HT1080 (cell line): ENCODE measurements at places on chromosomes 2 and 18.
A peak's percentile ranks its signal among the peaks of the same experiment; 100 is the strongest.

- DNase-seq = peak; percentile 95
These were observed 142.4 kb downstream of the NEDD4L start for GRCh38 chr18:58186258-58186948.

DNA sequence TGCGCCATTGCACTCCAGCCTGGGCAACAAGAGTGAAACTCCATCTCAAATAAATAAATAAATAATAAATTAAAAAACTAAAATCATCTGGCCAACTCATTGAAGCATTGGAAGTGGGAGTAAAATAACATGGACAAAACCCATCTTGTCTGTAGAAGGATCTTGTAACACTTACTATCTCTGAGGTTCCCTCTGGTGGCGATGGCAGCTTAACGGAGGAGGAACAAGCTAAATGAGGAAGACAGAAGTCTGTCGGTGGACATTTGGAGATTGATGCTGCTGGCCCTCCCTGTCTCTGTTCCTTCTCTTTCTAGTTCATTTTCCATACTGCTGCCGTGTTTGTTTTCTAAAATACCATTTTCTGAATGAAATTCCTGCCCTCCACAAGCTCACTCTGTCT is 43.4 kb downstream of the ZCCHC2 start:
- DNase-seq = no peak

GRCh38 chr2:229714080-229714735 is at the start of gene DNER:
Gene DNER, minus strand, starts transcription at chr2:229714555. Its CDS starts 132 bp downstream, at chr2:229714423.
- DNase-seq = peak; percentile 13

DNA sequence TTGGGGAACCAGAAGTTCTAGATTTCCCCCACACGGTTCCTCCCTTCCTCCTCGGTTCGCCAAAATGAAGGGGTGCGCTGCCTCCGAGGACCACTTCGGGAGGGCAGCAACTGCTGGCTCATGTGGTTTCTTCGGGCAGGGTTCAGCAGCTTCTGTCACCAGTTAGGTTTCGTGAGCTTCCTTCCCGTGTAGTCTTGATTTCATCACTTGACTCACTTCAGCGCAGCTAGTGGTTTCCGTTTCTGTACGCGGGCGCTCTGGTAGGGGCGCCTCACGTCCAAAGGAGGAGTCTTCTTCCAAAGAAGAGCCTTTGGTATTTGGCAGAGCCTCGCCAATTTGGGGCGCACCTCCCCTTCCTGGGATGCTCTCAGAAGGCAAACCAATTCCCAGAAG is 485 bp upstream of the GALNT3 start:
- no peak for DNase-seq

DNA sequence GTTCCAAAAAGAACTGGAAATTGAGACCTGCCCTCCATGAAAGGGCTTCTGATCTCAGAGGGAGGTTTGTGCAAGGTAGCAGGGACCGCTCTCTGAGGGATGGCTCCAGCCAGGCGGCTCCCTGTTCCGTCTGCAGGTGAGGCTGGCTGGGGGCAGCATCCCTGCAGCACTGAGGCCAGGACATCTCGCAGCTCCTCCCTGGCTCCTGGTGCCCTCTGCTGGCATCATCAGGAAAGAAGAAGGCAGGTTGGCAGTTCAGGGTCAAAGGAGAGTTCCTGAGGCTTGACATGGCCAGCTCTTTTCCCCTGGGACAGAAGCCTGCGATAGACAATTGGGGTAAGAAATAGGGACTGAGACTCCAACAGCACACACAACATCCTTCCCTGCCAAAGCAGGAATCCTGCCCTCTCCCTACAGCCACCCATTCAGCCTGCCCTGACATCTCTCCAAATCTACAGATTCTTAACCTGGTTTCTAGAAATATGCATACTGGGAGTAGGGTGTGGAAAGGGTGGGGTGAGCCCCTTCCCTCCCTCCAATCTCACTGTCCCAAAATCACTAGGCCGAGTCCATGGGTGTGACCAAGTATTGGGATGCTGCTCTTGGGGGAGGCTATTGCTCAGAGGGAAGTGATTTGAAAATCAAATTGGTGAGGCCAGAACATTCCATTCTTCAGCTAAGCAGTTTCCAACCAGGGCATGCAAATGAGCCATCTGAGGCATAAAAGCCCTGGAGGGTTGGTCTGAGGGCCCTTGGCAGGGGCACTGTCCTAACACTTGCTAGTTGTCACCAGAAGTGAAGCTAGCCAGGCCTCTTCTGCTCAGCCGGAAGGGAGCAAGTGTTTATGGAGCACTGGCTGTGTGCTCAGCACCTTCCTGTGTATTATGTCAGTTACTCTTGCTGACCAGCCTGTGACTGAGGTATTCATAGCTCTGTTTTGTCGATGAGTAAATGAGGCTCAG is 185.4 kb downstream of the TFCP2L1 start:
- DNase-seq = no peak

DNA sequence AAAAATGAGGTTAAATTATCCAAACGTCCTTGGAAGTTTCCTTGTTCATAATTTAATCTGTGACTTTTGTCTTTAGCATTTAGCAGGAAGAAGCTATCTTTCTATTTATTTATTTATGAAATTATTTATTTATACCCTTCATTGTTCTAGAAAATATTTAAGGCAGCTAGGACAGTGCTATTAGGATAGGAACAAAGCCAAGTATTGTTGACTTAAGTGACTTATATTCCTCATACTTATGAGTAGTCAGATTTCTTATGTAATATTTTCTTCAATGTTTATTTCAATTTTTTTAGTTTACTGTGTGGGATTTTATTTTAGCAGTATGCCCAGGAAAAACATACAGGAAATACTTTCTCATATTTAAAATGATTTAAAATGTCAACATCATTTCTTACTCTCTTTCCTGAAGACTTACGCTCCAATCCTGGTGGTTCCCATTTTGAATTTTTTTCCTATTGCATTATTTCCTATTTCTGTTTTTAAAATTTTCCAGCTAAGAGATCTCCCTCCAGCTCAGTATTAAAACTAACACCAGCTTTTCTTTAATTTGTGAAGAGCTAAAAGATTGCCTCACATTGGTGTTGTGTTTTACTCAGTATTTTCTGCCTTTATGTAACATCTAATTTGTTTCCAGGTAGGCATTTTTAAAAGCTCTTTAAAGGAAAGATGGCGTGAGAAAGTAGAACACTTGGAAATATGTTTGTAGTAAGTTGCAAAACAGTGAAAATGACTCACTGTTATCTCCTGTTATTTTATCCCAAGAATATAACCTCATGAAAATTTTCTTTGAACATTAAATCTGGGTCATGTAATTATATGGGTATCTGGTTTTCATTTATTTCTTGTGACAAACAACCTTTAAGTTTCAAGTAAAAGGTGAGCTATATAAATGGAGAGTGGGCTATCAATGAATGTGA is 32.2 kb downstream of the MAPRE2 start:
- no peak for DNase-seq

GRCh38 chr2:30226144-30227032 is 4.9 kb upstream of the LBH start:
- no peak for DNase-seq

- DNase-seq = no peak
These were observed 2.6 kb downstream of the TET3 start for GRCh38 chr2:73987109-73987947.

DNA sequence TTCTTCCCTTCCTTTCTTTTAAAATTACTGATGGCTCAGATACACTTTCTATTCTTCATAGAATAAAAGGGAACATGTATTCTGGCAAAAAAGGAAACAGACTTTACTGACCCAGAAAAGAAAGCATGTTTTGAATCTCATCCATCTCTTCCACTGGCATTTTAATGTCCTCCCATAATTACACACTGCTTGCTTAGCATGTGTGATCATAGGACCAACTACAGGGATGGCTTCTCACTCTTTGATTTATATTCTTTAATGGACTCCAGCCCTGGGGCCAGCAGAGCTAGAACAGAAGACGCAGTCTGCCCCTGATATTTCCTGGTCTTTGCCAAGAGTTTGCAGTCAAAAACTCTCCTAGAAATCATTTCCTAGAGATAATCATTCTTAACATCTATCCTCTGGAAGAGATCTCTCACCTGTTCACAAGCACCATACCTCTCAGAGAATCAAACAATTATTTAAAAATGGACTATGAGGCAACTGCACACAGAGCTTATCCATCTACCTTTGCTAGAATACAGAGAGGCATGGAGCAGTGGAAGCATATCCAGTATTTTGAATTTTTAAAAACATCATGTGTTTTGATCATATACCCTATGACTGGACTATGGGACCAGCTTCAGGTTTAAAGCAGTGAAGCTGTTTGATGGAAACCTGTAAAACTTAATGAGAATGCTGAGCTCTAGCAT is 429.1 kb downstream of the NRXN1 start:
- no peak for DNase-seq

DNA sequence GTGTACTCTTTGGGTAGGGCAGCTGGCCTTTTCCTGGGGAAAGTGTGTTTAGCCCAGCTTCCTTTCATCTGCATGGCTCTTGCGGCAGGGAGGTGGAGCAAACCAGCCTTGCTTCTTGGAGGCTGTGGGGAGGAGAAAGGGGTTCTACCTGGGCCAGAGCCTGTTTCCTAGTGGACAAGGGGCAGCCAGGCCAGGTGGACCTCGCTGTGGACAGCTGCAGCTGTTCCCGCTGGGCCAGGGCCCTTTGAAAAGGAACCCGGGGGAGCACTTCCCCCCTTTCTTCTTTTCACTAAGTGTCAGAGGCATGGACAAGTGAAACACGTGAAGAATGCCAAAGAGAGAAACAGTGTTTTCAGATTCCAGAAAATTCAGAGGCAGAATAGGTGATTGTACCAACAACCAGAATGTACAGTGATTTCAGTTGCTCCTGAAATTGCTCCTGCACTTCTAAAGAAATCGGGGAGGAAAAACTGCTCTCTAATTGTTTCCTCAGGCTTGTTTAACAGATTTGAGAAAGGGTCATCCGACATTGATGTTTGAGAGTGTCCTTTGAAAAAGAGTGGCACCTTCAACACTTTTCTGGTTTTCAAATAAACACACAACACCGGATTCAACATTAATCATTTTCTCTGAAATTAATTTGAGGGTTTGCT is 3.9 kb downstream of the GLI2 start:
- DNase-seq = no peak

DNA sequence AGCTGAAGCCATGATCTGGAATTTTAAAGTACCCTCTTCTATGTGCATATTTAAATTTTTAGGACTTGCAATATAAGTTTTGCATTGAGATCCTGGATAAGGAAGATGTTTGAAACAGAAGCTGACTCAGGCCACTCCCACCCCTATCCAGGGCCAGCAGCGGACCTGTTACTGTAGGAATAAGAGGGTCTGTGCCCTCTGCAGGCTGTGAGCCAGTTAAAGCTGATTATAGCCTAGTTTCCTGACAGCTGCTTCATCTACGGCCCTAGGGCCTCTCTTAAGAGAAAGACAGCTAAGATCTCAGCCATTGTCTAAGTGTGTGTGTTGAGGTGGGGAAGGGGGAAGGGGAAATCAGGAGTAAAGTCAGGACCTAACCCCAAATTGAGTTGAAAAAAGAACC is 234.0 kb downstream of the HAUS1 start:
- DNase-seq = no peak

- peak; percentile 59 for DNase-seq
These were observed 126.1 kb downstream of the MTX2 start for GRCh38 chr2:176395273-176395854.

DNA sequence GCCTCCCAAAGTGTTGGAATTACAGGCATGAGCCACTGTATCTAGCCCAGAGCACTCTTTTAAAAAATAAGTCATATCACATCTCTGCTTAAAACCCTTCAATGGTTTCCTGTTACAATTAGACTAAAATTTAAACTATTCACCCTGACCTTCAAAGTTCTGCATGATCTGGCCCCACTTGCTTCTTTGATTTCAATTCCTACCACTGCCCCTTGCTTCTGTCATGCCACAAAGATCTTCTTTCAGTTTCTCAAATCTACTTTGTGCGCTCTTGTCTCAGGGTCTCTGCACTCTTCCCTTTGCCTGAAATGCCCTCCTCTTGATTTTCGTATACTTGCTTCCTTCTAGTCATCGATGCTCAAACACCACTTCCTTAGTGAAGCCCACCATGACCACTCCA is 213.0 kb downstream of the TMEM247 start:
- no peak for DNase-seq

DNA sequence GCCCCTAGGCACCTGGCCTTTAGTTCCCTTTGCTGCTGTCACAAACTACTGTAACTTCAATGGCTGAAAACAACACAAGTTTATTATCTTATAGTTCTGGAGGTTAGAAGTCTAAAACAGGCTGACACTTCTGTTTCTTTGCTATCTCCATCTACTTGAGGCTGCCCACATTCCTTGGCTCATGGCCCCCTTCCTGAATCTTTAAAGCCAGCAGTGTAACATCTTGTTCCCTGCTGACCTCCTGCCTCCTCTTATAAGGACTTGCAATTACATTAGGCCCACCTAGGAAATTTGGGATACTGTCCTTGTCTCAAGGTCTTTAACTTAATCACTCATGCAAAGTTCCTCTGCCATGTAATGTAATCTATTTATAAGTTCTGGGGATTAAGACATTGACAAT is 6.5 kb downstream of the SMYD1 start:
- DNase-seq = no peak

- DNase-seq = no peak
These were observed 167.8 kb upstream of the VRK2 start for GRCh38 chr2:57878866-57879210.

GRCh38 chr18:33051407-33051806 is 278.6 kb upstream of the KLHL14 start:
- no peak for DNase-seq

DNA sequence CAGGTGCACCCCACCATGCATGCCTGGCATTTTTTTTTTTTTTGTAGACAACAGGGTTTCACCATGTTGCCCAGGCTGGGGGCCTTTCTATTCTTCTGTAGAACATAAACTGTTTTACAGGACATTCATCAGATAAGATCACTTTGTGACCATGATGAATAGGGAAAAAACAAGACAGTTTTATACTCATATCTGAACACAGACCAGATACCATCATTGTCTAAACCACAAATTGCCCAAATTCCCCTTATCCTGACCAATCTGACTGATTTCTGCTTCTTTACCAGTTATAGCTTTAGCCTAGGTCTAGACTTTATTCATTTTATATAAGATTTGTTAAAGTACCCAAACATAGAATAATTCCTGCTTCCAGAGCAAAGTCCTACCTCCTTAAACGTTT is 1699.3 kb upstream of the TMEFF2 start:
- DNase-seq = no peak

- no peak for DNase-seq
These were observed 89.6 kb downstream of the ZNF385B start for GRCh38 chr2:179771791-179772190.

GRCh38 chr2:51350100-51350499 is 318.2 kb upstream of the NRXN1 start:
- no peak for DNase-seq

DNA sequence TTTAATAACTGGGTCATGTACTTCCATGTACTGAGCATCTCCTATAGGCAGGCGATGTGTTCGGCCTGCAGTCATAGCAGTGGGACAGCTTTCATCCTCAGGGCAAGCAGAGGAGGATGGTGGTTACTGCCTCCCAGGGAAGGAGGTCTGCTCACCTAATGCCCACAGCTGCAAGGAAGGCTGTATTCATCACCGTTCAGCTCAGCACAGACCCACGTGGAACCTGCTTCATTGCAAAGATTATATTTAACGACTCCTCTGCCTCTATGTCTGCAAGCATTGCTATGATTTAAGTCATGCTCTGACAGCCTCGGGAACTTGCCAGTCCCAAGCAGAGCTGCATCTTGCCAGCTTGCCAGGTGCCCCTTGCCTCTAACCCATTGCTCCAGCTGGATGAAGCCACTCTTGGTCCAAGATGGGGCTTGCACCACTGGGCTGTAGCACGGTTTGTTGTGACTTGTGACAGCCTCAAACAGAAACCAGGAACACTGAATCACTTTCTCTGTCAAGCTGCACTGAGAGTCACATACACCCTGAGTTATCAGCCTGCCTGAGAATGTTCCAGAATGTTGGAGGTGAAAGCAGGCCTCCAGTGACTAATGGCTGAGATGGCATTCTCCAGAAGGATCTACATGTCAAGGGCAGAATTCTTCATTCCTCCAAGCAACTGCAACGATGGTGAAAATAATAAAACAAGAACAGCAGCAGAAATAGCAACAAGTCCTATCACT is 651.1 kb upstream of the ID2 start:
- DNase-seq = no peak
